Fibroblast of the aortic adventitia (primary cell): ENCODE measurements at places on chromosomes 2 and 18.

GRCh38 chr2:12320027-12320734, 396.6 kb upstream of the TRIB2 start:
- DNase-seq: peak; percentile 70

- peak; percentile 90 for DNase-seq
Observed at GRCh38 chr2:171878481-171878993, 15.5 kb downstream of the SLC25A12 start.

DNA sequence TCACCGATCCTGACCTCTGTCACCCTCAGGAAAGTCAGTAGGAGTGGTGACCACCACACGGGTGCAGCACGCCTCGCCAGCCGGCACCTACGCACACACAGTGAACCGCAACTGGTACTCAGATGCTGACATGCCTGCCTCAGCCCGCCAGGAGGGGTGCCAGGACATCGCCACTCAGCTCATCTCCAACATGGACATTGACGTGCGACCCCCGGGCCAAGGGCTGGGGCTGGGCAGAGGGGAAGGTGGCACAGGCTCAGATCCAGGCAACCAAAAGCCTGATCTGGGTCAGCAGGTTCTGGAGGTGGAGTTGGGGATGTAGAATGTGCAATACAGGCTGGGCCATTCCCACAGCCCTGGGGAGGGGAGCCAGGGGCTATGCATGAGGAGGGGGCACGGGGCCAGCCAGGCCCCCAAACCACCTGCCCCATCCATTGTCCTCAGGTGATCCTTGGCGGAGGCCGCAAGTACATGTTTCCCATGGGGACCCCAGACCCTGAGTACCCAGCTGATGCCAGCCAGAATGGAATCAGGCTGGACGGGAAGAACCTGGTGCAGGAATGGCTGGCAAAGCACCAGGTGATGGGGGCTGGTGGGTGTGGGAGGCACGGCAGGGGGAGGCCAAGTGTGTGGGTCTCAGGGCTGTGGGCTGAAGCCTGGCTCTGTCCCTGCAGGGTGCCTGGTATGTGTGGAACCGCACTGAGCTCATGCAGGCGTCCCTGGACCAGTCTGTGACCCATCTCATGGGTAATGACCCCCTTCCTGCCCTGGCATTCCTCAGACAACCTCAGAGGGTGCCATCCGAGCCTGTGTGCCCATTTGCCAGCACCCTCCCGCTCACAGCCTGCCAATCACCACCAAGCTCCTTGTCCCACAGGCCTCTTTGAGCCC, 1.4 kb downstream of the ALPI start:
- DNase-seq: no peak

GRCh38 chr2:16869711-16870110, 204.1 kb upstream of the CYRIA start:
- DNase-seq: no peak

- DNase-seq: peak; percentile 18
Observed at GRCh38 chr2:27323596-27324285, 844 bp upstream of the MPV17 start.

DNA sequence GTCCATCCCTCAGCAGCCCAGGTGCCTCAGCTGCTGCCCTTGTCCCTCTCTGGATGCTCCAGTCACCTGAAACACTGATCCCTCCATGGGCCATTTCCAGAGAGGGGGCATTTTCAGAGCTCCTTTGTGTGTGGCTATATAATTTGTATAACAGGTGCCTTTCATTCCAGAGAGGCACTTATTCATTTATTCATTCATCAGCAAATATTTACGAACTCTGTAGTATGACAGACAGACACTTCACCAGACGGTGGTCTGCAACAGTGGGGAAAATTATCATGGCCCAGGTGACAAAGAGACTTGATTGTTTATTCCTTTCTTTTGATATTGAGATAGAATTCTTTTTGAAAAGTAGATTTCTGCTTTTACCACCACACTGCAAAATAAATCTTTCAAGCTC, 361.7 kb downstream of the TMEM182 start:
- DNase-seq: no peak

GRCh38 chr2:119739580-119740255, 20.0 kb upstream of the PTPN4 start:
- DNase-seq: no peak

DNA sequence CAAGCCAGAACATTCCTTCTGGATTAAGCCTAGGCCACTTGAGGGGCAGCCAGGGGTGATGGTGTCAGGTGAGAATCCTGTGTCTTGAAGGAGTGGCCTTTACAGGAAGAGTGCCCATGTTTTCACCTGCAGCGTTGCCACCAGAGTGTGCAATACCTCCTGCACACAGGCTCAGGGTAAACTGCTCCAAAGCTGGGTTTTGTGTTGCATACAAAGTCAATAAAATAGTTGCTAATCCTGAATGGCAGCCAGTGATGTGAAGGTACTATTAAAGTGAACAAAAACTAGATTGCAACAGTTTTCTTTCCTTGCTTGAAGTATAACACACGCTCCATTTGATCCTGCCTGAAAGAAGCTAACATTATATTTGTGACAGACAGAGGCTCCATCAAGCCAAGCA, 64.4 kb upstream of the NRP2 start:
- DNase-seq: no peak

DNA sequence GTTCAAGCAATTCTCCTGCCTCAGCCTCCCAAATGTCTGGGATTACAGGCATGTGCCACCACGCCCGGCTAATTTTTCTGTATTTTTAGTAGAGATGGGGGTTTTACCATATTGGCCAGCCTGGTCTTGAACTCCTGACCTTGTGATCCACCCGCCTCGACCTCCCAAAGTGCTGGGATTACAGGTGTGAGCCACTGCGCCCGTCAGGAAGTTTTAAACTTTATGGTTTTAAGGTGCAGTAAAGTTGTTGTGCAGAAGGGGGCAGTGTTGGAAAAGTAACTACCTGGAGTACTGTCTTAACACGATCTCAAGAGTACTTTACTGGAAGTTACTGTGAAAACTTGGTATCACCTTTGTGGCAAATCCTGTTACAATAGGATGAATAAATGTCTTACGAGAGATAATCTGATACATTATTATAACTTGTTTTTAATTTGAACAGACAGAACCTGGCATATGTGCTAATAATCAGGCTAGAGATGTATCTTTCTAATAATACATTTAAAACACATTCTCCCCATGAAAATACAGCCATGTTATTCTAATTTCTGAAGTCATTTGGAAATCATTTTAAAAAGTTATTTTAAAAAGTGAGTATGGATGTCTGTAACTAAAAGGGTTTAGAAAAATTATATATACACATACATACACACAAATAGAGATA, 10.8 kb downstream of the SPDYA start:
- peak; percentile 71 for DNase-seq
